Renal cortical epithelial cell (primary cell): ENCODE measurements at places on chromosomes 7 and 10.

DNA sequence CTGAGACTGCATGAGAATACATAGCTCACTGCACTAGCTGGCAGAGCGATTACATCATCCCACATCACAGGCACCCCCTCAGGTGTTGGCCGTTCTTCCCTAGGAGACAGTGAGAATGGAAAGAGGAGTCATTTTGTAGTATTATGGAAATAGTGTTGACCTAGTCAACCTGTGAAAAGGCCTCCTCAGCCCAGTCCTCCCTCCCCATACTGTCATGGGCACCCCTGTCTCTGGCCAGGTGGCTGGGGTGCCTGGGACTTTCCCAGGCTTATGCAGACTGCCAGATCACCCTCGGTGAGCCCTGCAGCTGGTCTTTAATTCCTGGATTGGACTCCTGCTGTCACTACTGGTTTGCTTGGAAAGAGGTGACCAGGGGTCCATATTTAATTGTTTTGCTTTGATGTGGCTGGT lies 4.0 kb downstream of the INPP5A start:
- DNase-seq = no peak

GRCh38 chr10:30070001-30070685 lies 10.8 kb upstream of the JCAD start:
- no peak for DNase-seq

DNA sequence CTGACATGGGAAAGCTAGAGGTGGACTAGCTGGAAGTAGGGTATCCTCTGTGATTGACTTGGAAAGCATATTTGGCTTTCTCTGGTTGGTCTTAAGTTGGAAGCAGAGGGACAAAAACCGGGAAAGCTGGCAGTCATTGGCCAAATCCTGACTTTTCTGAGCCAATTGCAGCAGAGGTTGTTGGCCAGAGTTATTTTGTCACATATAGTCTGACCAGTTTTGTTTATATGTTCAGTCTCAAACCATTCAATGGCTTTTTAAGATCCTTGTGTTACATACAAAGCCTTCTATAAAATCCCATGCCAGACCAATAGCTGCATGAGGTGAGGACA lies 6.3 kb downstream of the CFAP69 start:
- no peak for DNase-seq

GRCh38 chr10:44981172-44982113 lies 2.8 kb upstream of the DEPP1 start:
- DNase-seq = peak; percentile 89

DNA sequence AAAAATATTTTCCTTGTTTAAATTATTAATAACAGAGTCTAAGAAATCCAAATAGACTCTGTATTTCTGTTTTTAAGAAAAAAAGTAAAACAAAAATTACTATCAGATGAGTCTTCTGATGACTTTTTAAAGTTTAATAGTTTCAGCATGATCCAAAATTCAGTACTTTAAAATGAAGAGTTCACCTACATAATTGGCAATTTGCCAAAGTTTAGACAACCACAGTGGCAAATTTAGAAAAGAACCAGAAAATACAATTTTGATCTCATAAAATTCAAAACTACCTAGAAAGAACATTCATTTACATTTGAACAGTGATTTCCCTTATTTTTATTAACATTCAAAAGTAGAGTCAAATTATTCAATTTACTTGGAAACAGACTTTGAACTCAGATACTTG lies 56.1 kb downstream of the AGMO start:
- no peak for DNase-seq

- no peak for DNase-seq
Measured at GRCh38 chr10:18352175-18352574, 212.0 kb downstream of the CACNB2 start.

GRCh38 chr10:110786172-110786571 lies 85.6 kb upstream of the PDCD4 start:
- DNase-seq = no peak

DNA sequence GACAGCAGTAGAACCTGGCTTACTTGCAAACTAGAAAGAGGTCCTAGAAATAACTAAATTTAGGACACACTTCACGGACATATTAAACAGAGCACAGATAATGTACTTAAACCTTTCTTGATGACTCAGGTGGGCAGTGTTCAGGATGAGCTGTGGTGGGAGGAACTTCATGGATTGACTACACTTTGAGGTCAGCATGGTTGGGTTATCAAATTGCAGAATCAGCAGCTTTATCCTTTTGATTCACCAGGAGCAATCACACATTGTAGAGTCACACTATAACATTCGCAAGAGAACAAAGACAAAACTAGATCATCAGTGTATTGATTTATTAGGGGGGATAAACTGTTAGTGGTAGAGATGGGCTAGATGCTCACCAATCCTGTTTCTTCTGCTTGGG lies 38.6 kb upstream of the AGK start:
- no peak for DNase-seq
